ENCODE measurements at places on chromosomes 1 and 21.

DNA sequence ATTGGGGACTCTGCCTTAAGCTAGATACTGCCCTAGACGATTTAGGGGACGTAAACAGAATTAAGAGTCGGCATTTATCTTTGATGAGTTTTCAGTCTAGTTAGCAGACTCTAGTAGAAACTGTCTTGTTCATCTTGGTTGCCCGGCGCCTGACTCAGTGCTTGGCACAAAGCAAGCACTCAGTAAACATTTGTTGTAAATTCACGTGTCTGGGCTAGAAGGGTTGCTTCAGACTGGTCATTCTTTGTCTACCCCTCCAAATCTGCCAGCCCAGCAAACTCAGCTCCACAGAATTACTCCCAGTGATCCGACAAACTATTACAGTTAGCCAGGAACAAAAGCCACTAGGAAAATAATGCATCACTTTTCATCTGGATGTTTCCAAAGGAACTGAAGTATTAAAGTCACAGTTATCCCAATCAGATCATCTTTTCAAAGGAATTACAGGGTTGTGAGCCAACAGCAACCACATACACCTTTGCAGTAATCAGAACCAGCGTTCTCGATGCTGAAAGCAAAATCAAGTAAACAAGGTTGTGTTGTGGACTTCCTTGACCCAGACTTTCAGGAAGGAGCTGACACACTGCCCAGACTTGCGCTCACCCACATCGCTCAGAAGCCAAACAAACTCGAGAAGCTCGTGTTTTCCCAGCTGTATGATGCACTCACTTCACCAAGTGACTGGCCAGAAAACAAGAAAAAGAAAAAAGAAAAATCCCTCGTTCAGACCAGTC is 66.5 kb upstream of the GADD45A start:
- peak; percentile 19 for DNase-seq

DNA sequence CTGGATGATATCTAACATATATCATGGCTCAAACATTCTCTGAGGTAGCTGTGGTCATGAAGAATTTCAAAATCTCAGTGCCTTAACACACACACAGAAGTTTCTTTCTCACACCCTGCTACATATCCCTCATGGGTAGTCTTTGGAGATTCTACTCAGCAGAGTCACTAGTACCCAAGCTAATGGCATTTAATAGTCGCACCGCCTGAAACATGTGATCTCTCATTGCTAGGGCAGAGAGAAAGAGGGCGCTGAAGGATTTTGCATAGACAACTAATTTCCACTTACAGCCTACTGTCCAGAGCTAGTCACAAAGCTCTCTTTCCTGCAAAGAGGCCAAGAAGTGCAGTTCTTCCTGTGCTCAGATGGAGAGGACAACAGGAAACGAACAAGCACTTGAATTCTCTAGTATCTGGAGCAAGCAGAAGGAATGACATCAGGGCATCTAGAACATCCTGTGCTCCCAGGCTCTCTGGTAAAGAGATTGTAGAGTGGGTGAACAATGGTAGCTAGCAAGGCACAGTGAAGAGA is 183.4 kb upstream of the PTBP2 start:
- peak; percentile 49 for DNase-seq

GRCh38 chr1:23845163-23845562 is 19.9 kb upstream of the HMGCL start:
- DNase-seq, result no peak

- DNase-seq, result no peak
These were observed 20.7 kb upstream of the EDEM3 start for GRCh38 chr1:184775329-184775728.

DNA sequence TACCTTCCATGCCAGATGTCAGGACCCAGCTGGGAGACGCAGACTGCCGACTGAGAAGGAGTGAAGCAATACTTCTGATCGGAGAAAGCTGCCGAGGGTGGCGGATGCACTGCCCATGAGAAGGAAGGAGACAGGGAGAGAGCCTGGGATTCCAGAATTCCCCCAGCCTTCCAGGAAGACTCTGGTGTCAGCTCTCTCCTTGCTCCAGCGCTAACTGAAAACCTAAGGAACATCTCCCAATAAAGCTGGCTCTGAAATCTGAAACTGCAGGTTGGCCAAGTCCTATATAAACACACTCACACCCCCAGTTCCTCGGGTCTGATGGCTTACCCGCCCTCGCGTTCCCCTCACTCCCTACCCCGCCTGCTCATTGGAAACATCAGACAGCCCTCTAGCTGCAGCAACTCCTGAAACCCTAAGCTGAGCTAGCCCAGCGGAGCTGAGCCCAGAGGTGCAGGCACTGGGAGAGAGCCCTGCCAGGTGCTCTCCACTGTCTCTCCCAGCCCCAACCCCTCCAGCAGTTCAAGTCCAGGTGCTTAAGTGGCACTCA is 52.3 kb downstream of the PLEKHA6 start:
- DNase-seq, result peak; percentile 40

GRCh38 chr1:22876359-22877111 is 96.1 kb downstream of the LACTBL1 start:
- DNase-seq, result peak; percentile 43

DNA sequence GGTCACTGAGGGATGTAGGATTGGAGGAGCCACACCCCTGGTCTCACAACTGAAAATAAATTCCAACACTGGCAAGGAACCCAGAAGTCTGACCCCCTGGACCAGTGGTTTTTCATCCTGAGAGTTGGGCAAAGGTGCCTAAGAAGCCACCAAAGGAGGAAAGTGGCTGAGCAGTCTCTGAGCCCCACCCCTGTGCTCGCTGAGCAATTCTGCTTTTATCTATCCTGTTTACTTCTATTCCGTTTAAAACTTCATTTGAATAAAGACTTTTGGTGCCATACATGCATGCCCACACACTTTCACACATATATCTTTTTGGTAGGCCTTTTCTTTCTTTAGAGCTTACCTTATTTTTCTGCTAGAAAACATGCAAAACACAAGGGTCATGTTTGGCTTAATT is 13.9 kb upstream of the CD53 start:
- no peak for DNase-seq

DNA sequence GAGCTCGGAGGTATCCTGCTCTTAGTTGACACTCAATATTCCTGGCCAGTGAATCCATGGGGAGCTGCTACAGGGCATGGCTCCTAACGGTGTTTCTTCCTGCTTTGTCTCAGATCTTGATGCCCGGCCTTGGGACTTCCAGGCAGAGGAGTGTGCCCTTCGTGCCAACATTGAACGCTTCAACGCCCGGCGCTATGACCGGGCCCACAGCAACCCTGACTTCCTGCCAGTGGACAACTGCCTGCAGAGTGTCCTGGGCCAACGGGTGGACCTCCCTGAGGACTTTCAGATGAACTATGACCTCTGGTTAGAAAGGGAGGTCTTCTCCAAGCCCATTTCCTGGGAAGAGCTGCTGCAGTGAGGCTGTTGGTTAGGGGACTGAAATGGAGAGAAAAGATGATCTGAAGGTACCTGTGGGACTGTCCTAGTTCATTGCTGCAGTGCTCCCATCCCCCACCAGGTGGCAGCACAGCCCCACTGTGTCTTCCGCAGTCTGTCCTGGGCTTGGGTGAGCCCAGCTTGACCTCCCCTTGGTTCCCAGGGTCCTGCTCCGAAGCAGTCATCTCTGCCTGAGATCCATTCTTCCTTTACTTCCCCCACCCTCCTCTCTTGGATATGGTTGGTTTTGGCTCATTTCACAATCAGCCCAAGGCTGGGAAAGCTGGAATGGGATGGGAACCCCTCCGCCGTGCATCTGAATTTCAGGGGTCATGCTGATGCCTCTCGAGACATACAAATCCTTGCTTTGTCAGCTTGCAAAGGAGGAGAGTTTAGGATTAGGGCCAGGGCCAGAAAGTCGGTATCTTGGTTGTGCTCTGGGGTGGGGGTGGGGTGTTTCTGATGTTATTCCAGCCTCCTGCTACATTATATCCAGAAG is 16.7 kb downstream of the ALX3 start:
- DNase-seq, result no peak

- DNase-seq, result no peak
These were observed 13.3 kb downstream of the COL6A2 start for GRCh38 chr21:46111193-46111571.

GRCh38 chr1:246295968-246296367 is 211.1 kb downstream of the SMYD3 start:
- no peak for DNase-seq

GRCh38 chr1:155093911-155094621 is 15.4 kb downstream of the EFNA3 start:
- peak; percentile 62 for DNase-seq

All from putamen (tissue), 1 donor.